ENCODE measurements at places on chromosomes 2 and 18.

GRCh38 chr2:68466361-68466777, 725 bp downstream of the FBXO48 start:
- DNase-seq, result no peak

- no peak for DNase-seq
Observed at GRCh38 chr18:9914584-9915290, 921 bp downstream of the VAPA start.

DNA sequence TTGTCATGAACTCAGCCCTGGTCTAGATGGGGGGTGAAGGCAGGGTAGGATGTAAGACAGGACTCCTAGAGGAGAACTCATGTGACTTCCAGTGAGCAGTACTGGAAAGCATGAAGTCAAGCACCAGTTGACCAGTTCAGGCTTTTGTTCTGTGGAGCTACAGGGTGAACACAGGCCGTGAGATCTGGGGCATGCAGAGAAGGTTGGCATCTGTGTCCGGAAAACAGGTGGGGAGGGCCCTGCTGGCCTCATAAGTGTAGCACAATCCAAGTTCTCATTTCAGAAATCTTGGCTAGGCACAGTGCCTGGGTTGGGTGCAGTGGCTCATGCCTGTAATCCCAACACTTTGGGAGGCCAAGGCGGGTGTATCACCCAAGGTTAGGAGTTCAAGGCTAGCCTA, 50.9 kb upstream of the SPATS2L start:
- DNase-seq, result no peak

DNA sequence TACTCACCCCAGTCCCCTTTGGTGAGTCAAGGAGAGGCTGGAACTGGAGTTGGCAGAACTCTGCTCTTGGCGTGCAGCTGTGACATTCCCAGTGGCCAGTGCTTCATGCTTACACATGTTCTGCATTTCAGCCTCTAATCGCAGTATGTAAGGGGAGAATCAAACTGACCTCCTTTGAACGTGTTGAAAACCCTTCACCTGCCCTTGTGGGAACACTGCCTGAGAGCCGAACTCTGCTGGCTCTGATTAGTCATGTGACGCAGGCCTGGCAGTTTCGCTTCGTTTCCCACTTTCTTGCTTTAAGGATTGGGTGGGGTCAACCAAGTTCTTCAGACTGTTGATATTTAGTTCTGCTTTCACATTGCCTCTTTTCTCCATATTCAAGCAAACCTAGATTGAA, 173.8 kb upstream of the BCL2L11 start:
- no peak for DNase-seq

DNA sequence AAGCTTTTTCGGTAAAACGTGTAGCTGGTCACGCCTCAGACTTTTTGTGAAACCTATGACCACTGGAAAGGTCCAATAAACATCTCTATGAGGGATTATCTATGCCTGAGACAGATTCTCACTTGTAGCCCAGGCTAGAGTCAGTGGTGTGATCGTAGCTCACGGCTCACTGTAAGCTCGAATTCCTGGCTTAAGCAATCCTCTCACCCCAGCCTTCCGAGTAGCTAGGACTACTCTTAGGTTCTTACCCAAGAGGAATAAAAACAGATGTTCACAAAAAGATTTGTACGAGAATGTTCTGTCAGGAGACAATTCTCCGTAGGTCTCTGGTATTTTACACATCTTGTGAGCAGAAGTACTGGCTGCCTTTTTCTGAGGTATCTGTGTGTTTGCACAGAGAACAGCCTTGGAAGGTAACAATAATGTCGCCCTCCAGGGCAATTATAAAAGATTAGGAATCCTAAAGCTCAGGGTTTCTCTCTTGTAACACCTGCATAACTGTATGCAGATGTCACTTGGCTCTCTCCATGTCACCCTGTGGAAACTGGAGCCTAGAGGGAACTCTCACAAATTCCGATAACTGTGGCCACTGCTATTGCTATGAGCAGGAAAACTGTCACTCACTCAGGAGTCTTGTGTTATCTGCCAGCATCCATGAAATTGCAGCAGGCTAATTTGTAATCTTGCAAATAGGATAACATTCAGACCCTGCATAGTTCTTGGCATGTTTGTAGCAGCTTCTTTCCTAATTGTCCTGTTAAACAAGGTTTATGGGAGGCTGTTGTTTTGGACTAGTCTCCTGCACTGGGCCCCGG, 25.5 kb upstream of the RALBP1 start:
- no peak for DNase-seq

- DNase-seq, result no peak
Observed at GRCh38 chr18:13379062-13379865, 160.7 kb downstream of the LDLRAD4 start.

- DNase-seq, result no peak
Observed at GRCh38 chr2:8851811-8852560, 14.6 kb upstream of the KIDINS220 start.
